ENCODE measurements at places on chromosomes 4 and X.

GRCh38 chr4:118889312-118889691 lies 648 bp downstream of the SYNPO2 start:
- no peak for DNase-seq

- DNase-seq: no peak
Measured at GRCh38 chr4:86892636-86892960, 376 bp upstream of the C4orf36 start.

GRCh38 chr4:76315267-76315918 lies 8.9 kb downstream of the STBD1 start:
- DNase-seq: no peak

GRCh38 chr4:175646802-175647201 lies 165.3 kb downstream of the GPM6A start:
- no peak for DNase-seq

- peak; percentile 27 for DNase-seq
Measured at GRCh38 chr4:102614801-102615200, 113.6 kb downstream of the NFKB1 start.

- no peak for DNase-seq
Measured at GRCh38 chr4:100106982-100107381, 83.3 kb downstream of the DDIT4L start.

DNA sequence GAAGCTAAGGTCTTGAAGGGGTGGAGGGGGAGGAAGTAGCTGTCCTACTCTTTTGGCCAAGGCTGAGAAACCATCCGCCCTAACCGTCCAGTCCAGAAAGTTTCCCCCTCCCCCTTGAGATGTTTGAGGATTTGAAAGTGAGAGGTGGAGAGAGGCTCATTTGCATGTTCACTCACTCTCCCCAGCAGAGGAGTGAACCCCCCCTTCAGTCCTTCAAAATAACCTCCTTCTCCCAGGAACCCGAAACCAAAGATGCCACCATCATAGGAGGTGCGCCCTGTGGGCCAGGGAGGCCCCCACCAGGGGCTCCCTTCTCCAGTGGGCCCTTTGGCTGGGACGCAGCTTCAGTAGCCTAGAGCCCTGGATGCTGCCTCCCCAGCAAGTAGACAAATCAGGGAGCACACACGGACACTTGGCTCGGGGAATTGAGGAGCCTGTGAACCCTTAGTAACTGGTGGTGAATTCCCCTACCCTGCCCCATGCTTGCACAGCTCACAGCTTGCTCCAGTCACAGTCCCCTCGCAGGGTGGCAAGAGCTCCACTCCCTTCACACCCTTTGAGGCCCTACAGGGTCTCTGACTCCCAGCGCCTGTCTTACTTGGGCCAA lies 25.6 kb downstream of the ELF4 start:
- DNase-seq: no peak

- no peak for DNase-seq
Measured at GRCh38 chrX:34300871-34301270, 168.8 kb upstream of the FAM47A start.

DNA sequence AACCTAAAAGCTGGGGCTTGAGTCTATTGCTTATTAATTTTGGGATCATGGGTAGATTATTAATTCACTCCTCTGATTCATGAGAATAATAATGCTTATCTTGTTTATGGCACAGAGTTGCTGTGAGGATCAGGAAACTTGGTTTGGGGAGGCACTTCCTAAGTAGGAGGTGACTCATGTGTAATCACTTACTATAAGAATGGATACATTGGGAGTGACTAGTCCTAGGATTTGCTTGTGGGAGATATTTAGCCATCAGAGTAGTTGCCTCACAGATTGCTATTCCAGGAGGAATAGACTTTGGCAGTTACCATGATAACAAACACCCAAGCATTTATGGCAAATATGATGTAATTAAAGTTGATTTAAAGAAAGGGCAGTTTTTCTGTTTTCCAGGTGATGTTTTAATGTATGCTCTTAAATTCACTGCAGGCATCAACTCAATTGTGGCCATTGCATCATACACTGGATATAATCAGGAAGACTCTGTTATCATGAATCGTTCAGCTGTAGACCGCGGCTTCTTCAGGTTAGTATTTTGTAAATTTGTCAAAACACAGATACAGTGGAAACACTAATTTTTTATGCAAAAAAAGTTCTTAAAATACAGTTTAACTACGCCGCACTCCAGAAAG lies 41.9 kb downstream of the POLR2B start:
- DNase-seq: no peak

GRCh38 chr4:145865274-145865941 lies 73.2 kb downstream of the ZNF827 start:
- DNase-seq: no peak

DNA sequence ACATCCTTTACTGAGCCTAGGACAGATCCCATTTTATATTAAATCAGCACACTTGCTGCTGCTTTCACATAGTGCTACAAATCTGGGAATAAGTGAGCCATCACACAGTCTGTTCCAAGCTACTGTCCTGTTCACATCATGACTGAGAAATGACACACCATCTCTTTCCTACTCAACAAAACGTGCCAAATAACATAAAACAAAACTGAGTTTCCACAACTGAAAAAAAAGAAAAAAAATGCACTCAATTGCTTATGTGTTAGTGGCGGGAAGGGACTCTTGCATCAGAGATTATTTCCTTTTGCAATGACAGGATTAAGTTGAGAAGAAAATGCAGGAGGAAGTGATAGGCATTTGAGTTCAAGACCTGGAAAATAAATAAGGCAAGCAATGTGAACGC lies 109.0 kb downstream of the SHROOM4 start:
- DNase-seq: no peak

DNA sequence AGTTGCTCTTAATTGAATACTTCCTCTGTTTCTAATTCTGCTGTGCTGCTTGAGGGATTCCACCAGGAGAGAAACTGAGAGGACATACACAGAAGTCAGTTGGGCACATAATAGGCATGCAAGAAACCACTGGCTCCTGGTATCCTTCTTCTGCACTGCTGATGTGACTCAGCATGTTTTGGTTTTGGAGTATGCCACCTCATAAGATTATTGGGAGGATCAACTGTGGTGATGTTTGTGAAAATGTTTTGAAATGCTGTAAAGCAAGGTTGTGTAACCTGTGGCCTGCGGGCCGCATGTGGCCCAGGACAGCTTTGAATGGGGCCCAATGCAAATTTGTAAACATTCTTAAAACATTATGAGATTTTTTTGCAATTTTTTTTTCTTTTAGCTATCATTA lies 119.6 kb downstream of the GATB start:
- no peak for DNase-seq

- no peak for DNase-seq
Measured at GRCh38 chrX:107574711-107575110, 53.6 kb upstream of the PRPS1 start.

- no peak for DNase-seq
Measured at GRCh38 chr4:147192679-147193078, 247.0 kb upstream of the TTC29 start.

DNA sequence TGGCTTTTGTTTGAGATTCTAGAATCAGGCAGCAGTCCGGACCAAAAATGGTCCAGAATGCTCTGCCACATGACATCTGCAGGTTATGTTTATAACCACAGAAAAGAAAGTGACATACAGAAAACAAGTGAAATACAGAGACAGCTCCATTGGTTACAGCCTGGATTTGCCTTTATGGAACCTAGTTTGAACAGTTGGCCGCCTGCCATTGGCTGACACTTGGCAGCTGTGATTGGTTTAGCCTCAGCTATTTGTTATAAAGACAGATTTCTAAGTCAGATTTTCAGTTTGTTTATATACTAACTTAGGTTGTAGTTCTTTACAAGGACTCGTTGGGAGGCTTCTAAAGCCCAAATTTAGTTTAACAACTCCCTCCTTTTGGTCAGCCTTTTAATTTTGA lies 40.8 kb upstream of the IL9R start:
- no peak for DNase-seq

- no peak for DNase-seq
Measured at GRCh38 chrX:69024931-69025330, 140.3 kb downstream of the PJA1 start.

- DNase-seq: no peak
Measured at GRCh38 chr4:30904215-30904555, 184.0 kb downstream of the PCDH7 start.

GRCh38 chrX:73268463-73268862 lies 53.8 kb upstream of the NAP1L2 start:
- no peak for DNase-seq

DNA sequence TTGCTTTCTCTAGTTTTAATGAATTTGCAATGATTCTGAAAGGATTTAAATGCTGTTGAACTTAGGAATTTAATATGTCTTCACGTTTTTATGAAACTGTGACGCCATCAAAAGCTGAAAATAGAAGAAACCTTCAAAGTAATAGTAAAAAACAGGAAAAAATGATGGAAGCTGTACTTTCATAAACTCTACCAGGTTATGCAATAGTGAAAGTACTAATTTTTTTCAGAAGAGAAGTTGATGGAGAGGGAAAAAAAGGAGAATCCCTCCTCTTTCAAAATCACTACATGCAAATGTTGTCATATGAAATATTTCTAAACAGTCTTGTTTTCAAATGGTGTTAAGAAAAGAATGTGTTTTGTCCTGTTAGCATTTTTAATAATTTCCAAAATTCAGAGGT lies 73.6 kb downstream of the ZNF330 start:
- DNase-seq: no peak

- DNase-seq: no peak
Measured at GRCh38 chrX:87005885-87006284, 511.7 kb upstream of the KLHL4 start.

GRCh38 chr4:38781854-38782261 lies 932 bp downstream of the TLR10 start:
- DNase-seq: no peak

GRCh38 chr4:169869490-169869889 lies 111.7 kb upstream of the HPF1 start:
- no peak for DNase-seq

DNA sequence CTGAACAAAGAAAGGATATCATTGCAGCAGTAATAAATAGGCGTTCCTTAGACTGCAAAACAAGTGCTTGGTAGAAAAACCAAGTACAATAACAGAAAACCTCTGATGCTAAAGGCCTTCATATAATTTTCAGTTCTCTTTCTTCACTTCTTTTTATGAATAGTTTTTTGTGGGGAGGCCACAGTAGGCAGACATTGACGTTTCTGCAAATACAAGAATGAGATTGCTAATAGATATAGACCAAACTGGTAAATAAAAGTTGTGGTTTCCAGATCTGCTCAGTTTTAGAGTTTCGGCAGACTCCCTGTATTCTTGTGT lies 57.0 kb upstream of the RAP1GDS1 start:
- DNase-seq: no peak

GRCh38 chr4:108166441-108167315 lies 2.1 kb downstream of the LEF1 start:
- DNase-seq: no peak

- no peak for DNase-seq
Measured at GRCh38 chr4:120432301-120432860, 365.7 kb upstream of the MAD2L1 start.

DNA sequence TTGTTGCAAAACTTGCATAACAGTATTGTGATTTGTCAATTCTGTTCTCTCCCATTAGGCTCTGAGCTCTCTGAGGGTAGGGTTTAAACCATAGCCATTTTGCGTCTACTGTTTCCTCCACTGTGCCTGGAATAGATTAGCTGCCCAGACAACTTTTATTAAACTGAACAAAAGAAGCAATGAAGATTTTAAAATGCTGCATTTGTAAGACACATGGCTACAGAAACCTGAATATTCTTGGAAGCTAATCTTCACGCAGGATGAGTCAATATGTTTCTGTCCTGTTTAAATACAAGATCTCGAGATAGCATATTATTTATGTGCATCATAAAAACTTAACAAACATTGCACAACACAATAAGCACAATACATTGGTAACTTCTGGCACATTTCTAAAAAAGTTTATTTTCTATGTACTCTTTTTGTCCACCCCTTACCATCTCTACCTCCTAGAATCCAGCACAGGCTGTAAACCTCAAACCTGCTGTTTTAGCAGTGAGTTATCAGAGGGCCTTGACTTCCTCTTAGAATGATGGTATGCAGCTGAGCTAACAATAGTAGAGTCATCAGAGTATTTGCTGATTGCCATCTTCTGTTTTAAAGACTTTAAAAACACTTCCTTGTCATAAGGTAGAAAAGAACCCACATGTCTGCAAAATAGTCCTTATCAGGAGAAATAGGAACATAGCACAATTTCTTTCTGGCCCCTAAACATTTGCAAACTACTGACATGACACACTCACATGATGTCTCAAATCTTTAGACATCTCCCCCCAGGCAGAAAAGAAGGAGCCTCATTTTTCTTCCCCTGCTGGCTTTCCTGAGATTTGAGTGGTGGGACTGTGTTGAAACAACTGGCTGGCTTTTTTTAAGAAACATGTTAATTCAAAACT lies 10.6 kb upstream of the CCNG2 start:
- no peak for DNase-seq

- peak; percentile 27 for DNase-seq
Measured at GRCh38 chrX:66728818-66729271, 90.0 kb upstream of the EDA2R start.

DNA sequence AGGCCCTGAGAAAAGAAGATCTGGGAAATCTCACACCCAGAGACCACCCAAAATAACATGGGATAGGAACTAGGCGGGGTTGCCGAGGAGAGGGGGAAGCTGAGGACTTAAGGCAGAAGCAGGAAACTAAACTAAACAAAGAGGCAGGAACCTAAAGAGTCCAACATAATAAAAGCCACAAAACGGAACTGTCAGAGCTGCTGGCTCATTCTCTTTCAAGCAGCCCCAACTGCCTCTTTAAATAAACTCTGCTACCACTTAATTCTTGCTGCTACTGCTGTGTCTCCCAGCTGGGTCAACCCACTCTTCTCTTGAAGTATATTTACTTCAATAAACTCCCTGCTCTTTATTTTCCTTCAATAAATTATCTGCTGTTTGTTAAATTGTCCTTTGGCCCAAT lies 44.5 kb downstream of the MAGEB16 start:
- no peak for DNase-seq

DNA sequence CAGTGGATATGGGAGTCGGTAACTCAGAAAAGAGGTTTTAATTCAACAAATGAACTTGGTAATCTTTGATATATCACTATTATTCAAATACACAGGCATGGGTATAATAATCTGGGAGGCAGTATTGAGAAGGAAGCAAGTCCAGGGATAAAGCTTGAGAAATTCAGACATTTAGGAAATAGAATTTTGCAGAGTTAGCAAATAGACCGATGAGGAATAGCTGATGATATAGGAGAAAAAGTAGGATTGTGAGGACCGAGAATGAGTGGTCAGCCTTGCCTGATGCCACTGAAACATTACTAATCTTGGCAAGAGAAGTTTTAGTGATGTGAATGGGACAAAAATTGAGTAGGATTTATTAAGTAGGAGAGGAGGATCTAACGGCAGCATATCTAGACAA lies 71.9 kb downstream of the TLL1 start:
- DNase-seq: no peak

GRCh38 chr4:5883916-5884315 lies 9.0 kb downstream of the CRMP1 start:
- DNase-seq: no peak

DNA sequence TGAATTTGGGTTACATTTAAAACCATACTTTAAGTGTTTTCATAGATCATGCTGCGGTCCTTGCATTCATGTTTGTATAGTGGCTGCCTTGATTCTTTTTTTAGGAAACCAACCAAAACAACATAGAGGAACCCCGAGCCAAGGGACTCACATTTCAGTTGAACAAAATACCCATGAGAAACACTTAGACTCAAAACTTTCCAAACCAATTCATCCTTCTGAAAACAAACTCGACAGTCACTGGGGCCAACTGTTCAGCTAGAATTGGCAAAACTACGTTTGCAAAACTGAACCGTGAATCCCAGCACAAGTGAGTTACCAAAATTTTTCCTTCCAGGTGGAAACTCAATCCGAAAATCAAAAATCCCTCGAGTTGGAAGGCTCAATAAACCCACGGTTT lies 1.4 kb downstream of the ADGRA3 start:
- DNase-seq: no peak

Measured in effector memory CD4-positive, alpha-beta T cell (primary cell).